Thoracic aorta (tissue), 2 donors: ENCODE measurements at places on chromosomes 7 and 10. TPM values are rescaled to one million over a fixed set of nuclear protein-coding genes. Genes with fewer than 3 reads are reported as not detected.

The ZNF479 gene
- not detected for total RNA-seq

The OGDHL gene
- not detected for total RNA-seq

The GRID2IP gene
- total RNA-seq = 0.14 TPM

DNA sequence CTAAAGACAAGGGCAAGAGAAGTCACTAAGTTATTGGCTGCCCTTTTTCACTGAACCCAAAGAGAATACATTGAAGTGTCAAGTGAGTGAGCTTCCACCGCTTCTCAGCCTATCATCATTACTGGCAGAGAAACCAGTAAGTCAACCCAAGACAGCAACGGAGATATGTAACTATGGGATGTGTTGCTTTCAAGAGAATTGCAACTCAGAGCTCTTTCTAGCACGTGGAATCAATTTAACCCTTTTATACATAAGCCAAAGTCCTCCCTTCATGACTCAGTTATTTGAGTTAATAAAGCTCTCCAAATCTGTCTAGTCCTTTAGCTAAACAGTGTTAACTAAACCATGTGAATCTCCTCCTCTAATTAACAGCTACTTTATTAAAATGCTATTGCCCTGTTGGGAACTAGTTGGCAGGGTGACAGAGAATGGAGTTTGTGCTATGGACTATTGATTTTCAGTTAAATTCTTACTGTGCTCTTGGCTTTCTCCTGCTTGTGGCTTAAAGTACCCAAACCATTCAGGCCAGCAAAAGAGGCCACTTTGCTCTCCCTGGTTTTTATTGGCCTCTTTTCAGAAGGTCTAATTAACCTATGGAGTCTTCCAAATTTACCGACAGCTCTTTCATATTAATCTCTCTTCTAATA lies 287.7 kb downstream of the NRG3 start:
- H3K4me3 ChIP-seq = no peak overlapping the region
- no peaks in the 10 kb centered on the region for H3K27me3 ChIP-seq
- no peaks in the 10 kb centered on the region for H3K36me3 ChIP-seq
- H3K27ac ChIP-seq = no peak overlapping the region
